T-helper 17 cell (primary cell): ENCODE measurements at places on chromosomes 3 and 15. TPM values are rescaled to one million over a fixed set of nuclear protein-coding genes. Genes with fewer than 3 reads are reported as not detected.

SYNPR gene
- not detected for total RNA-seq

POLQ gene
- 0.15 TPM for total RNA-seq

GRCh38 chr15:49538520-49538919 lies 82.1 kb downstream of the FAM227B start:
- H3K4me1 ChIP-seq, result no peaks in the 10 kb centered on the region
- no peak for DNase-seq
- H3K36me3 ChIP-seq, result no peaks in the 10 kb centered on the region
- H3K4me3 ChIP-seq, result no peak overlapping the region
- no peak overlapping the region for H3K27ac ChIP-seq

- no peaks in the 10 kb centered on the region for H3K4me1 ChIP-seq
- H3K27me3 ChIP-seq, result no peaks in the 10 kb centered on the region
- no peak overlapping the region for H3K27ac ChIP-seq
- H3K36me3 ChIP-seq, result no peaks in the 10 kb centered on the region
Measured at GRCh38 chr15:23416349-23417276, 30.4 kb downstream of the GOLGA6L2 start.

- H3K27me3 ChIP-seq, result no peaks in the 10 kb centered on the region
- no peaks in the 10 kb centered on the region for H3K4me1 ChIP-seq
- H3K4me3 ChIP-seq, result no peak overlapping the region
- H3K27ac ChIP-seq, result no peak overlapping the region
- DNase-seq, result no peak
Measured at GRCh38 chr15:23538648-23539047, 26.8 kb upstream of the MKRN3 start.

MED12L gene
- total RNA-seq, result 1.8 TPM

GRCh38 chr3:127457546-127458145 lies 132.9 kb downstream of the TPRA1 start:
- H3K27ac ChIP-seq, result no peak overlapping the region
- peaks cover 10% of the 10 kb centered on the region for H3K4me1 ChIP-seq
- H3K36me3 ChIP-seq, result peaks cover 8% of the 10 kb centered on the region
- no peak for DNase-seq
- H3K27me3 ChIP-seq, result peaks cover 86% of the 10 kb centered on the region

DNA sequence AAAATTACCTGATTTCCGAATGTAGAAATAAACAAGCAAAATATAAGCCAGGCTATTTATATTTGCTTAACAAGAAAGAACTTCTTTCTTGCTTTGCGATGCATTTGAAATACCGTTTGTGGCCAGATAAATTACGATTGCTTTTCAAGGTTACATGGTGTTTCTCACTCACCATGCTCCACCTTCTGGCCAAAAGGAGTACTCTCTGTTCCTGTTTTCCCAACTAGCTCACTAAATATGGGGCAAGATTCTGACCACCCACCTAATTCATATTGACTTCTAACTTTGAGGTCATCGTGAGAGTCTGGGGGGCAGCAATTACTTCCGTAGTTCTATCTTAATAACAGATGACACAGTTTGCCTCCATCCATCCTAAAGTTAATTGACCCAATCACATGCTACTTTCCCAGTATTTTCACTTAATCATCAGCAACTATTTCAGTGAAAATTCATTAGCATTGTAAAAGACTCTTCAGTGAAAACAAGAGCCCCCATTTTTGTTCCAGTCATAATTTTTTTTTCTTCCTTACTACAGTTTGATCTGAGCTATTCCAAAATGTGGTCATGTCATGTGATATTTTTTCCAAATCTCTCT lies 25.9 kb downstream of the ACP3 start:
- H3K4me1 ChIP-seq, result peaks cover 5% of the 10 kb centered on the region
- H3K36me3 ChIP-seq, result no peaks in the 10 kb centered on the region
- no peak overlapping the region for H3K27ac ChIP-seq

DNA sequence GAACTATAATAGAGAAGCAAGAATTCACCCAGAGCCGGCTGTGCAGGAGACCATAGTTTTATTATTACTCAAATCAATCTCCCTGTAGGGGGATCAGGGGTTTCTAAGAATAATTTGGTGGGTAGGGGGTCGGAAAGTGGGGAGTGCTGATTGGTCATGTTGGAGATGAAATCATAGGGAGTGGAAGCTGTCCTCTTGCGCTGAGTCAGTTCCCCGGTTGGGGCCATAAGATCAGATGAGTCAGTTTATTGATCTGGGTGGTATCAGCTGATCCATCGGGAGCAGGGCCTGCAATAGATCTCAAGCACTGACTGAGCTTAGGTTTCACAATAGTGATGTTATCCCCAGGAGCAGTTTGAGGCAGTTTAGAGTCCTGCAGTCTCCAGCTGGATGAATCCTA lies 97.0 kb upstream of the SNRPN start:
- no peak overlapping the region for H3K27ac ChIP-seq
- no peak for DNase-seq
- no peak overlapping the region for H3K4me3 ChIP-seq
- no peaks in the 10 kb centered on the region for H3K4me1 ChIP-seq
- H3K27me3 ChIP-seq, result peaks cover 9% of the 10 kb centered on the region

DNA sequence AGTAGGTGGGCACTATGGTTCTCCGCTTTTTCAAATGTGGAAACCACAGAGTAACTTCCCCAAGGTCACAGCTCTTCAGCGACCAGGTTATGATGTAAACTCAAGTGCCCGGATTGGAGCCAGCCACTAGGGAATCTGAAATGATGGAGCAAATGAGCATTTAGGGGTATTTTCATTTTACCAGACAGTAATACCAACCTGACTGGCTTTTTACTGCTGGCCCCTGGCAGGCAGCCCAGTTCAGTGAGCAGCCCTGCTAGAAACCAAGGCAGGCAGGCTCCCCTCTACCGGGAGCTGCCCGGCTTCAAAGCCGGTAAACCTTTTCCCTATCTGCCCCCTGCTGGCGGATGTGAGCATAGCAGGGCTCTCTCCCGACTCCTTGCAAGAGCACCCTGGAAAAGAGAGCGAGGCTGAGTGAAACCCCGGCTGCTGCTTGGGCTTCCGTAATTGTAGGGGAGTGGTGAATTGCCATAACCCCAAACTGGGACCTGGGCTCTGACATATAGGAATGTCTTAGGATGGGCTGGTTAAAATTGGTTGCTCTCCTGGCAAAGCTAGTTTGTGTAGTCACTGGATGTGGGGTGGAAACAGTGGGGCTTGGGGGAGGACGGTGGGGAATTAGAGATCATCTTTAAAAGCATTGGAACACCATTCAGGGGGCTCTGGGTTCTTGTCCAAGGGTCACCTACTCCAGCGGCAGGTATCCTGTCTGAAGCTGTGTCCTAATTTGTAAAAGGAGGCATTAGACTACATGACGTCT lies 98.0 kb upstream of the TNFAIP8L3 start:
- no peak overlapping the region for H3K27ac ChIP-seq
- H3K36me3 ChIP-seq, result peaks cover 3% of the 10 kb centered on the region

DNA sequence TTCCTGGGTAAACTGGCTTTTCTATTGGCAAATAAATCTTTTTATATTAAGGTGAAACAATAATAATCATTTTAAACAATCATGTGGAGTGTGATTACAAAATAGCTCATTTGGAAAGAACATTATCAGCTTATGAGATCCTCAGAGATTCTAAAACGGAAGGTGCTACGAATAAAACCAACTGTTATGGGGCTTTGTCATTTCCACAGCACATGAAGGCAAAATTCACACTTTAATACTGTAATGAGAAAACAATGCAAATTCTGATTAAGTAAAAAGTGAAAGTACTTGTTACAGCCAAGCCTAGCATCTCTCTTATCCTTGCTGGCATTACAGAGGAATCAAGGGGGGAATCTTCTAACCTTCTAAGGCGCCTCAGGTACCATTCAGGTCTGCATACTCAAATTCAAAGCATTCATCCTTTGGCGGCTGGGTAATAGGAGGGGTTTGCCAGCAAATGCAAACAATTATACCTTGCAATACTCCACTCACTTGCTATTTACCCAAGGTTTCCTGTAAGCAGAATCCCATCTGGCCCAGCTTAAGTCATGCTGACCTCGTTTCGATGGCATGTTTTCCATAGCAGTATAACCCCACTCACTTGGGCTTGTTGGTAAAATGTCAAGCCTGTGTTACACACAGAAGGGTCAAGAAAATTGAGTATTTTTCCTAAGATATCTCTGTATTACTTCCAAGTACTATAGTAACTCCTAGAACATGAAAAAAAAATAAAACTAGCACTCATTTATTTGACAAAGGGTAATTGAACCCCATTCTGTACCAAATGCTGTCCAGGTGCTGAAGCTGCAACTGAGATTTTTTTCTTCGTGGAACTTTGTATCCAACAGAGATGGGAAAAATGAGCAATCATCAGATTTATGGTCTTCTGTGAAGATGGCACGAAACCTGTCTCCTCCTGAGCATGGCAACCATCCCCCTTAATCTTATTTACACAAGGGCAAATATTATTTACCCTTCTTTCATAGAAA lies 183.7 kb upstream of the LMCD1 start:
- no peaks in the 10 kb centered on the region for H3K36me3 ChIP-seq
- H3K27me3 ChIP-seq, result peaks cover 4% of the 10 kb centered on the region
- no peak overlapping the region for H3K4me3 ChIP-seq
- H3K4me1 ChIP-seq, result no peaks in the 10 kb centered on the region

GRCh38 chr15:78402061-78402610 lies 35.9 kb upstream of the IREB2 start:
- no peak for DNase-seq
- peaks cover 2% of the 10 kb centered on the region for H3K4me1 ChIP-seq
- H3K27me3 ChIP-seq, result peaks cover 23% of the 10 kb centered on the region
- H3K4me3 ChIP-seq, result no peak overlapping the region

P3H2 gene
- not detected for total RNA-seq

DNA sequence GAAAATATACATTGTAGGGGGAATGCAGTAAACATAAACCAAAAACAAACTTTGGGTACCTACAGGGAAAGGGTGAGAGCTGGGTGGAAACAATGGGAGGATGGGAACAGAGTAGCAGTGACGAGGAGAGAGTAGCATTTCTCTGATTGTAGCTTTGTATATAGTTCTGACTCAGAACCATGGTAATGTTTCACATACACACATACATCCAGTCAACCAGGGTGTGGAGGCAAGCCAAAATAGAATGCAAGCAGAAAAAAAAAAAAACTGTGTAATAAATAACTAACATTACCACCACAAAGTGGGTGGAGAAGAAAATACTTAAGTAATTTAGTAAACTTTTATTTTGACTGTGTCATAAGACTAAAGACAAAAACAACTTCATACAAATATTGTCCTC lies 27.2 kb downstream of the BCL2A1 start:
- no peak for DNase-seq
- no peak overlapping the region for H3K27ac ChIP-seq
- peaks cover 1% of the 10 kb centered on the region for H3K4me1 ChIP-seq
- peaks cover 4% of the 10 kb centered on the region for H3K27me3 ChIP-seq

GRCh38 chr3:197023998-197024651 lies 5.5 kb downstream of the MELTF start:
- H3K4me1 ChIP-seq, result peaks cover 8% of the 10 kb centered on the region
- H3K27ac ChIP-seq, result no peak overlapping the region
- peaks cover 14% of the 10 kb centered on the region for H3K27me3 ChIP-seq

DNA sequence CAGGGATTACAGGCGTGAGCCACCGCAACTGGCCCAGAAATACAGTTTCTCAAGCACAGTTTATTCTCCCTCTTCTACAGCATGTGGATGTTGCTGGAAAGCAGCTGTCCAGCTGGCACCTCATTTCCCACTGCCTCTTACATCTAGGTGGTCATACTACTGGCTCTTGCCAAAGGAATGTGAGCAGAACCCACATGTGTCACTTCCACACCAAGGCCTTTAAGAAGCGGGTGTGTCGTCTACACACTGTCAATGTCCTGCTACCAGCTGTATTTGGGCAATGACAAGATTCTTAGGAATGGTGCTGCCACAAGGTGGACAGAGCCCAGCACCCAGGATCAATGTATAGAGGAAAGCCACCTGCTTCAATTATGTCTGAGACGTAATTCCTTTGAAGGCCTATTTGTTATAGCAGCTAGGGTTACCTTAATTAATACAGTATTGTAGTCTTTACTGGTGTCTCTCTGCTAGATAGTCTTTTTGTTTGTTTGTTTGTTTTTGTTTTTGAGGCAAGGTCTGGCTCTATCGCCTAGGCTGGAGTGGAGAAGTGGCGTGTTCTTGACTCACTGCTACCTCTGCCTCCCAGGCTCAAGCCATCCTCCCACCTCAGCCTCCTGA lies 15.1 kb upstream of the RAB7A start:
- H3K27ac ChIP-seq, result no peak overlapping the region
- no peaks in the 10 kb centered on the region for H3K36me3 ChIP-seq
- no peak for DNase-seq
- H3K4me1 ChIP-seq, result peaks cover 7% of the 10 kb centered on the region
- no peak overlapping the region for H3K4me3 ChIP-seq

DNA sequence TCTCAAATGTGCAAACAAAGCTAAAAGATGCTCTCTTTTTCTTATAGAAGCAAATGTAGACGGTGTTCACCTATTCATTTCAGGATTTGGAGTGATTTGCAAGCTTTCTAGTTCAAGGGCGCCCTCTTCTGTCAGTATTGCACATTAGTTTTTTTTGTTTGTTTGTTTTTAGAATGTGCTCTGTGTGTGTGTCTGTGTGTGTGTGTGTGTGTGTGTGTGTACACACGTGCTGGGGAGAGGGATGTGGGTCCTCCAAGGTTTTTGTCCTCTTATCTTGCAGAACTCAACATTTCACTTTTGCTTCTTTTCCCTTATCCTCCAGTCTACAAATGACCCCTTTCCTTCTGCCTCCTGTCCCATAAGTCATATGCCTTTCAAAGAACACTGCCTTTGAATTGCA lies 23.5 kb downstream of the DNAH1 start:
- H3K4me3 ChIP-seq, result peak overlapping the region; percentile 66
- DNase-seq, result peak; percentile 41
- peaks cover 15% of the 10 kb centered on the region for H3K36me3 ChIP-seq
- no peaks in the 10 kb centered on the region for H3K27me3 ChIP-seq
- peaks cover 27% of the 10 kb centered on the region for H3K4me1 ChIP-seq
- peak overlapping the region; percentile 84 for H3K27ac ChIP-seq

DNA sequence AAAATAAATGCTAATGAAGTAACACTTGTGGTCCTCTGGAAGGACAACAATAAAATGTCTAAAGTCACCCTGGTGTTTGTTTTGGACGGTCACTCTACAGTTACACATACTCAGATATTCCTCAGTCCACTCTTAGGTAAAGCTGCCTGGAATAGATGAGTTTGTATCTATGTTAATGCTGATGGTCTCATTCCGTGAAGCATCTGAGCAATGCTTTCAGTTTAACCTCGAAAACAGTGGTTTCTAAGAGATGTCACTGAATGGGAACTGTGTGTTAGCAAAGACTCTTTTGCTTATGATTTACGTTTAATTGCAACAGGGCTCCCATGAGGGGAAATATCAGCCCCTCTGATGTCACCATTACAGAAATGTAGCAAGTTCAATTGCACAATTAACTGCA lies 49.1 kb downstream of the FBN1 start:
- H3K27ac ChIP-seq, result no peak overlapping the region
- no peak overlapping the region for H3K4me3 ChIP-seq
- no peaks in the 10 kb centered on the region for H3K36me3 ChIP-seq

GRCh38 chr3:53795789-53796560 lies 50.2 kb downstream of the CHDH start:
- peaks cover 2% of the 10 kb centered on the region for H3K4me1 ChIP-seq
- DNase-seq, result no peak
- H3K36me3 ChIP-seq, result no peaks in the 10 kb centered on the region
- H3K4me3 ChIP-seq, result no peak overlapping the region
- peaks cover 30% of the 10 kb centered on the region for H3K27me3 ChIP-seq

HHATL gene
- total RNA-seq, result not detected

LIPH gene
- 0.32 TPM for total RNA-seq
